ENCODE measurements at places on chromosomes 6 and 20.

DNA sequence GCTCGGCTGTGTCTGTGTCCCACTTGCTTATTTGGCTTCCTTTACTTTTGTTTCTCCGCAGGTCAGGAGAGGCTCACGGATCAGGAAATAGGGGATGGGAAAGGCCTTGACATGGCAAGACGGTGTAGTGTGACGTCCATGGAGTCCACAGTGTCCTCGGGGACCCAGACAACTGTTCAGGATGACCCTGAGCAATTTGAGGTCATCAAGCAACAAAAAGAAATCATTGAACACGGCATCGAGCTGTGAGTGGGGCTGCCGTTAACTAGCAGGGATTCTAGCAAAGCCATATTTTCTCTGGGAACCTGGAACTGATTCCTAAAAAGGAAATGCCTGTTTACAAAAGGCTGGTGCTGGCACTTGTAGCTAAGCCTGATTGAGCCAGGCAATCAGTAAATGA lies 54.4 kb downstream of the ARFGEF2 start:
- peaks cover 23% of the 10 kb centered on the region for H3K36me3 ChIP-seq
- DNase-seq, result no peak
- no peak overlapping the region for H3K4me3 ChIP-seq
- H3K4me1 ChIP-seq, result no peaks in the 10 kb centered on the region

- DNase-seq, result no peak
- H3K4me1 ChIP-seq, result no peaks in the 10 kb centered on the region
- no peak overlapping the region for H3K4me3 ChIP-seq
- H3K27ac ChIP-seq, result no peak overlapping the region
Observed at GRCh38 chr20:60000271-60001042, 42.2 kb downstream of the CDH26 start.

- no peak for DNase-seq
- no peaks in the 10 kb centered on the region for H3K4me1 ChIP-seq
- H3K27me3 ChIP-seq, result no peaks in the 10 kb centered on the region
- H3K27ac ChIP-seq, result no peak overlapping the region
- no peaks in the 10 kb centered on the region for H3K36me3 ChIP-seq
Observed at GRCh38 chr6:47182291-47182957, 127.3 kb downstream of the TNFRSF21 start.

DNA sequence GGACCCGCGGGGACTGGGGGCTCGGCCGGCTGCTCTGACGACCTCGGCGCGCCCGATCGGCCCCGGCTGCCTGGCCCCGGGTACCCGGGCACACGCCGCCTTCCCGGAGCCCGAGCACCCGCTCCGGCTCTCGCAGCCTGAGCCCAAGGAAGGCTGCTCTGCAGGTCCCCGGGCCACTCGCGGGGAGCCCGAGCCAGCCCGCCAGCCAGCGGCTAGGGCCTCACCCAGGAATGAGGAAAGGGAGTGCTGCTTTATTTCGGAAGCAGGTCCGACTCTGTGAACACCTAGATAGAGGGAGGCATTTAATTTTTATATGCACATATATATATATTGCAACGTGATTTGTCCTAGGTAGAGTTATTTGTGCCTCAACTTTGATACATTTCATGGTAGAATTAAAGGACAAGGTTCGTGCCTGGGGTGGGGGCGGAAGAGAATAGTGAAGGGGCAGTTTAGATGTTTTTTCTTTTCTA lies 15.5 kb downstream of the FOXA2 start:
- H3K36me3 ChIP-seq, result no peaks in the 10 kb centered on the region
- H3K27ac ChIP-seq, result no peak overlapping the region
- H3K27me3 ChIP-seq, result peaks cover 5% of the 10 kb centered on the region
- H3K4me3 ChIP-seq, result no peak overlapping the region
- H3K4me1 ChIP-seq, result no peaks in the 10 kb centered on the region

- H3K27me3 ChIP-seq, result no peaks in the 10 kb centered on the region
- H3K4me1 ChIP-seq, result peaks cover 9% of the 10 kb centered on the region
- peak overlapping the region; percentile 84 for H3K27ac ChIP-seq
- DNase-seq, result no peak
- H3K4me3 ChIP-seq, result peak overlapping the region; percentile 82
Observed at GRCh38 chr6:24493945-24494820, 586 bp upstream of the ALDH5A1 start.

DNA sequence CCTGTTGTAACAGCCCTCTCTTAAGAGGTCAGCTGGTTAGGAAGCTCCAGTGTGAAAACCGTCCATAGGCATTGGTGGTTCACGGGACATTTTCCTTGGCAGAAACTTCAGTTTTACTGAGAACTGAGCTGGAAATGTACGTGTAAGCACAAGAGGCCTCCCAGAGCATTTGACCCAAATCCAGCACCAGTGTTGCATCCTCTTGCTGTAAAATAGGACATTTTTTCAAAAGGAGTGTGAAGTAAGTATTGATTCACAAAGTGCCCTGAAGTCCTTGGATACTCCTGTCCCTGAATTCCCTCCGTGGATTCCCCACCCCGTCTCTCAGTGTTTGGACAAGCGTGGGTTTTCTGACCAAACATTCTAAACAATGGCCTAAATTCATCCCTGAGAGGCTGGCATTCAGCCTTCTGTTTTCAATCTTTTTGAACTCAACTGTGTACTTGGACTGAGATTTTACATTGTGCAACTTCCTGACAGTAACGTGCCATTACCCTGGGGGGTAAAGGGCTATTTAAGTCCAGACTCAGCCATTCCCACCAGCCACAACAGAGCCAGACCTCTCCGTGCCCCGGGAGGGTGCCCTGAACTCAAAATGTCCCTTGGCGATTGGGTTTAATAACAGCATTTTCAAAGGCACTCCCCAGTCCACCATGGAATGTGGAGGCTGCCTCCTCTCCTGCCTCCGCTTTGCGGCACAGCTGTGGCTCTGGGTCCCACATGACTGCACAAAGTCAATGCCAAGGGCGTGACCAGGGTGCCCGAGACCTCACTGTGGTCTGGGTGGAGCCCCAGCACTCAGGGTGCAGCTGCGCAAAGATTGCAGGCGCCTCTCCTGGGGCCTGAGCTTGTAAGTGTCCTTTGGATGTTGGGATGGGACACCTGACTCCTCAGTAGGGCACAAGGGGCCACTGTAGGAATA lies 92.7 kb upstream of the AFDN start:
- no peak overlapping the region for H3K27ac ChIP-seq
- peaks cover 4% of the 10 kb centered on the region for H3K4me1 ChIP-seq
- H3K36me3 ChIP-seq, result no peaks in the 10 kb centered on the region
- H3K27me3 ChIP-seq, result no peaks in the 10 kb centered on the region

DNA sequence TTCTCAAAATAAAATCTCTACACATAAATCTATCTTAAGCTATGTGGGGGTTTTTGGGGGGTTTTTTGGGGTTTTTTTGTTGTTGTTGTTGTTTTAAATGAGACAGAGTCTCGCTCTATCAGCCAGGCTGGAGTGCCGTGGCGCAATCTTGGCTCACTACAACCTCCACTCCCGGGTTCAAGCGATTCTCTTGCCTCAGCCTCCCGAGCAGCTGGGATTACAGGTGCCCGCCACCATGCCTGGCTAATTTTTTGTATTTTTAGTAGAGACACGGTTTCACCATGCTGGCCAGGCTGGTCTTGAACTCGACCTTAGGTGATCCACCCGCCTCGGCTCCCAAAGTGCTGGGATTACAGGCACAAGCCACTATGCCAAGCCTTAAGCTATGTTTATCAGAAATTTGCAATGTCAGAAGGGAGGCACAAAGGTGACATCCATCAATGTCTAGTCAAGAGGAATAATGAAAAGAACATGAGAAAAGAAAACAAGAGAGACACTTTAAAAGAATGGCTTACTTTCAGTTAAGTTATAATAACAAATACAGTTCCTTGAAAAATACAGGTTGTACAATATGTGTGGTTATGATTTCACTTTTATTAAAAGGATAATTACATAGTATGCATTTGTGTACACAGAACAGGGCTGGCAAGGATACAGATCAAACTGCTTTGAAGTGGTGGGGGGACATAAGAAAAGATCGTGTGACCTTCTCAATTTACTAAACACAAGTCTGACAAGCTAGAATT lies 28.6 kb downstream of the SLC23A2 start:
- no peak for DNase-seq
- no peaks in the 10 kb centered on the region for H3K27me3 ChIP-seq
- H3K36me3 ChIP-seq, result peaks cover 9% of the 10 kb centered on the region

GRCh38 chr20:10312111-10312510 lies 93.5 kb downstream of the SNAP25 start:
- DNase-seq, result no peak
- no peaks in the 10 kb centered on the region for H3K36me3 ChIP-seq
- H3K27ac ChIP-seq, result no peak overlapping the region
- no peak overlapping the region for H3K4me3 ChIP-seq
- H3K4me1 ChIP-seq, result no peaks in the 10 kb centered on the region

GRCh38 chr6:39173270-39173669 lies 56.0 kb downstream of the KCNK5 start:
- no peak overlapping the region for H3K27ac ChIP-seq
- no peak for DNase-seq
- H3K4me1 ChIP-seq, result no peaks in the 10 kb centered on the region
- no peaks in the 10 kb centered on the region for H3K27me3 ChIP-seq
- H3K4me3 ChIP-seq, result no peak overlapping the region

GRCh38 chr6:157995458-157995857 lies 13.8 kb downstream of the SYNJ2 start:
- peaks cover 10% of the 10 kb centered on the region for H3K4me1 ChIP-seq
- H3K27me3 ChIP-seq, result no peaks in the 10 kb centered on the region
- H3K27ac ChIP-seq, result no peak overlapping the region
- H3K36me3 ChIP-seq, result no peaks in the 10 kb centered on the region
- DNase-seq, result no peak

DNA sequence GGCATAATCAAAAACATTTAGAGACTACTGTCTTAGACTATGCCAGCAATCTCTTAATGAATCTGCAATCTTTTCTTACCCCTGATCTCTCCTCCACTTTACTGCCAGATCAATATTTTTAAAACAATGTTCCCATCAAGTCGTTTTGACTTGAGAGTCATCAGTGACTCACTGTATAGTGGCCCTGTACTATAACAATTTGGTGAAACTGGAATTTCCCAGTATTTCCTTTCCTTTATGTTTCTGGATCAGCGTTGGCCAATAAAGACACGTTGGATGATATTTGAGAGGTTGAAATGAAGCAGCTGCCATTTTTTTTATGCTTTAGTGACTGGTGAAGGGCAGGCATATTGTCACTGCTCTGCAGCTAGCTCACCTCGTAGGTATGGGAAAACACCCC lies 10.1 kb upstream of the SMIM13 start:
- no peak overlapping the region for H3K27ac ChIP-seq
- H3K4me1 ChIP-seq, result no peaks in the 10 kb centered on the region
- H3K27me3 ChIP-seq, result no peaks in the 10 kb centered on the region
- H3K36me3 ChIP-seq, result no peaks in the 10 kb centered on the region
- DNase-seq, result no peak
